Umbilical cord (tissue), 2 donors: ENCODE measurements at places on chromosomes 16 and 17.

GRCh38 chr16:73054498-73054812 lies 6.5 kb upstream of the ZFHX3 start:
- no peak for DNase-seq

GRCh38 chr16:51710905-51711563 lies 560.0 kb upstream of the SALL1 start:
- peak; percentile 42 for DNase-seq

DNA sequence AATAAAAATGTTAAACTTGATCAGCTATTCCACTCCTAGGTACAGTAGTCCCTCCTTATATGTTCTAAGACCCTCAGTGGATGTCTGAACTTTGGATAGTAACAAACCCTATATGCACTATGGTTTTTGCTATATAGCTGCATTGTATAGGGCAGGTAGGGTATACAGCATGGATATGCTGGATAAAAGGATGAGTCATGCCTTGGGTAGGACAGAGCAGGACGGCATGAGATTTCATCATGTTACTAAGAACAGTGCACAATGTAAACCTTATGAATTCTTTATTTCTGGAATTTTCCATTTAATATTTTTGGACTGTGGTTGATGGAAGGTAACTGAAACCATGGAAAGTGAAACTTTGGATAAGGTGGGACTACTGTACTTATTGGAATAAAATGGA lies 235.1 kb downstream of the CEP112 start:
- DNase-seq, result no peak

DNA sequence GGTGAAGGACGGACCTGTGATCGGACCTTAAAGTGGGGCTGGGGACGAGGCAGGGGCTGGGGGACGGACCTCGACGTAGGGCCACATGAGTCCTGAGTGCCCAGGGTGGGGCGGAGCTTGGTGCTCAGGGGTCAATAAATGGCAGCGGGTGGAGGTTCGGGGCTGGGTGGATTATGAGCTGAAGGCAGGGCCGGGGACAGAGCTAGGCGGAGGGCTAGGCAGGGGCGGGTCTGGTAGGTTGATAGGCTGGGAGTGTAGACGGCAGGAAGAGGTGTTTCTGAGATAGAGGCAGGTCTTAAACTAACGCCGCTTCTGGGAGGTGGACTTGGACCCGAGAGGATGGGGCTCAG lies 733 bp downstream of the CHRNB1 start:
- no peak for DNase-seq

DNA sequence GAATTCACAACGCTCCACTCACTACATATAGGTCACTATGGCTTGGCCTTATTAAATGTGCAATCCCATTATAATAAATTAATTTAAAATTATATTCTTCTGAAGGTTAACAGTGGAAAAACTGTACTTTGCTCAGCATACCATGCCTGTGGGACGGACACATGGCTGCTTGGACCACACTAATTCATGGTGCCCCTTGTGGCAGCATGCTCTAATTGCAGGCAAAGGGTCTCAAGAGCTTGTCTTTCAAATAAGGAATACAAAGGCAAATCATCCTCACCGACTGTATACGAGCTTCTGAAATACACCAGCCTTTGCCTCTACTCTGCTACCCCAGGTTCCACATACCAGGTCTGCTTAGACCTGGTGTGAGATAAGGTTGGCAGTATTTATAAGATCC lies 11.7 kb downstream of the SMPD3 start:
- no peak for DNase-seq

DNA sequence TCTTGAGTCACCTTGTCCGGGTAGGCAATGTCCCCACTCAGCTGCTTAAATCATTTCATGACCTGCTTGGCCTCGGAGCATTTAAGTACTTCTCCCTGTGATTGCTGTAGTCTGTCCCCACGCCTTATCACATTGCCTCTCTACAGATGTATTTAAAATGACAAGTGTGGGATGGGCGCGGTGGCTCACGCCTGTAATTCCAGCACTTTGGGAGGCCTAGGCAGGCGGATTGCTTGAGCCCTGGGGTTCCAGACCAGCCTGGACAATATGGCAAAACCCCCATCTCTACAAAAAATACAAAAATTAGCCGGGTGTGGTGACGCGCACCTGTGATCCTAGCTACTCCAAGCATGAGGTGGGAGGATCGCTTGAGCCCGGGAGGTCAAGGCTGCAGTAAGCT lies 1.3 kb upstream of the GJC1 start:
- DNase-seq, result no peak

DNA sequence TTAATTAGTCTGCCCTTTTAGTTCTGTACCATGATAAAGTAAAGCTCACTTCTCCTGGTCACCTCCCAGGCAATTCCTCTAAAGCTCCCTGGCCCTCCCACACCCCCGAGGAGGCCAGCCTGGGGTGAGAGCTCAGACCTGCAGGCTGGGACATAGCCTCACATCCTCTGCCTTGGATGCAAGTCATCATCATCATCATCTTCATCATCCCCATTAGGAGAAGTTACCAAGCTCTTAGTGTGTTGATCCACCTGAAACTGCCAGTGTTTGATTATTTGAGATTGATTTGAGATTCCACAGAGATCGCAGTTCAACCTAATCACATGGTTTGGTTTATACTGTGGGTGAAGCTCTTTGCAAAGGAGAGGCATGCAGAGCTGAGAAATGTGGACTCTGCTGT lies 197.5 kb downstream of the CYLD start:
- no peak for DNase-seq

- DNase-seq, result peak; percentile 13
Measured at GRCh38 chr17:56786989-56787482, 46.7 kb downstream of the C17orf67 start.

DNA sequence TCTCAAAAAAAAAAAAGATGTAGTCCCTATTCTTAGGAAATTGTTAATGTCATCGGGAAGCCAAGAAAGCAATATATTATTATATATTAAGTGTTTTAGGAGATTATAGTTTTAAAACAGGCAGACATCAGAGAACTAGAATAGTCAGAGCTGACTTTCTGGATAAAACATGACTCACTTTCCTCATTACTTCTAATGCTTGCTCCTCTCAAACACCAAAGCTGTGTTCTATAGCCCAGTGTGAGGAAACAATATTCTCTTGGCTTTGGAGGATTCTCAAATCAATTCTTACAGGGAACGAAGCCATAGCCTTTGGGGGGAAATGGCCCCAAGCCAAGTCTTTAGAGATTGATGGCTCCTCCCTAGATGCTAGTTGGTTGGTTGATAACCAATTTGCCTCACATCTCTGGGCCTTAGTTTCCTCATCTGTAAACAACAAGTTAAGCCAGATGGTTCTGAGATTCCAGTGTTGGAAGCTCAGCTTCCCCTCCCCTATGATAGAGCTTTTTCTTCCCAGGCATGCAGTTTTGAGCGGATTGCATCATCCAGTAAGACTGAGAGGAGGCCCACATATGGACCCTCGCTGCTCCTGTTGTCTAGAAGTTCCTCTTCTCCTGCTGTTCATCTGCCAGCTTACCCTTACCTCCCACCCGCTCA lies 12.4 kb downstream of the NMT1 start:
- peak; percentile 89 for DNase-seq

DNA sequence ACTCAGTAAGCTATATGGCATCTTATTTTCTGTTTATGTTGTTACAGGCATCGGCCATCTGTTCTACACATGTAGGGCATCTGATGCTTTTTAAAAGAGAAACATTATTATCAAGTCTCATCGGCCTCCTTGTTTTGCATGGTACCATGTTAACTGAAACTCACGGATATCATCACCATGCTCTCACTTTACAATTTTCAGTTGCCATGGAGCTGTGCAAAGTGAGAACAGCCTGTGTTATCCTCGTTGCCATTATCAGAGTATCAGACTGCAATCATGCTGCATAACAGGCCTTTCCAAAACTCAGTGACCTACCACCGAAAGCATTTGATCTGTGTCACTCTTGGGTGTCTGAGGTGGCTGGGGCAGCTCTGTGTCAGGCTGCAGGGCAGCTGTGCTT lies 110.3 kb downstream of the C17orf67 start:
- no peak for DNase-seq

DNA sequence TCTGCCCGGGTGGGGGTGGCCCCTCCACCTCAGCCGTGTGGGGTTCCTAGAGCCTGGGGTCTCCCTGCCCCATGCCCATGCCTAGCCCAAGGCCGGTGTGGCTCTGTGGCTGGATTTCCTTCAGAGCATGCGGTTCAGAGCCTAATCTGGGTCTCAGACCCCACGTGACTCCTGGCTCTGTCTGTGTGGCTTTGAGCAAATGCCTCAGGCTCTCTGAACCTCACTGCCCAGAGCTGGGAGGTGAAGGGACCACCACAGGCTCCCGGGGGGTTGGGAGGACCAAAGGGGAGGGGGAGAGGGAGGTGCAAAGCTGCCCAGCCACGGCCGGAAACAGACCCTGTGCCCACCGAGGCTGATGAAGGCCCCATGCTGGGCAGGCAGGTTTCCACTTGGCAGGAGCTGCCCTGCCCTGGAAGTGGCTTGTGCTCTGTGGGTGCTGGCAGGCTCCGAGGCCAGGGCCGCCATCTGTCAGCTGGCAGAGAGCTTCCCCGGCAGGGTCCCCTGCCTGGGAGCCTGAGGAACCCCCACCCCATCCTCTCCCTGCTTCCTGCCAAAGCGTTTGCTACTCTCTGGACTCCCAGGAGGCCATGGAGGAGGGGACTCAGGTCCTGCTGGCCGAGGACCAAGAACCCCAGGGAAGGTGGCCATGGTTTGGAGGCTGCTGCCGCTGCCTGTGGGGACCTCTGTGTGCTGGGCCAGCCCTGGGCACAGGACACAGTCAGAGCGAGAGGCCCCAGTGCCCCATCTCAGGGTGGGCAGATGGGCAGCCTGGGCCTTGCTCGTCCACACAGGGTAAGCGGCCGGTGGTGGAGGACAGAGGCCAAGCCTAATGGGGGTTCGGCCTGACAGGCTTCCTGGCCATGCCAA lies 4.0 kb downstream of the CDH15 start:
- no peak for DNase-seq

- no peak for DNase-seq
Measured at GRCh38 chr17:64005734-64006167, 7.6 kb downstream of the PRR29 start.

GRCh38 chr17:38600906-38601305 lies 4.8 kb downstream of the SRCIN1 start:
- DNase-seq, result no peak

DNA sequence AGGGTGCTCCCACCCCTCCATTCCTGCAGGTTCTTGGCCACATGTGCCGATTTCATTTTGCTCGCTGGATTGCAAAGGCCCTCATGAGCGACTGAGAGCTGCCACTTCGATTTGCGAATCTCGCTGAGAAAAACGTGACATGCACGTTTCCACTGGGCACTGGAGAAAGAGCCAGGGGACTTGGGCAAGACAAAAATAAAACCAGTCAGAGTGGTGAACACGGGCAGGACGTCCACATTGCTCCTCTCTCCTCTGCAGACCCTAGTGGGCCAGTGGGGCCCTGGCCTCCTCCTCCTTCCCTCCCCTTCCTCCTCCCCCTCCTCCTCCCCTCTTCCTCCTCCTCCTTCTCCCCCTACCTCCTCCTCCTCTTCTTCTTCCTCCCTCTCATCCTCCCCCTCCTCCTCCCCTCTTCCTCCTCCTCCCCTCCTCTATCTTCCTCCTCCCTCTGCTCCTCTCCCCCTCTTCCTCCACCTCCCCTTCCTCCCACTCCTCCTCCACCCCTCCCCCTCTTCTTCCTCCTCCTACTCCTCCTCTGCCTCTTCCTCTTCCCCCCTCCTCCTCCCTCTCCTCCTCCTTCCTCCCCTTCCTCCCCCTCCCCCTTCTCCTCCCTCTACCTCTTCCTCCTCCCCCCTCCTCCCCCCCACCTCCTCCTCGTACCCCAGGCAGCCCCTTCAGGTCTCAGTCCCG lies 28.1 kb upstream of the ENPP7 start:
- DNase-seq, result no peak

- no peak for DNase-seq
Measured at GRCh38 chr16:81516478-81517149, 72.0 kb downstream of the CMIP start.

DNA sequence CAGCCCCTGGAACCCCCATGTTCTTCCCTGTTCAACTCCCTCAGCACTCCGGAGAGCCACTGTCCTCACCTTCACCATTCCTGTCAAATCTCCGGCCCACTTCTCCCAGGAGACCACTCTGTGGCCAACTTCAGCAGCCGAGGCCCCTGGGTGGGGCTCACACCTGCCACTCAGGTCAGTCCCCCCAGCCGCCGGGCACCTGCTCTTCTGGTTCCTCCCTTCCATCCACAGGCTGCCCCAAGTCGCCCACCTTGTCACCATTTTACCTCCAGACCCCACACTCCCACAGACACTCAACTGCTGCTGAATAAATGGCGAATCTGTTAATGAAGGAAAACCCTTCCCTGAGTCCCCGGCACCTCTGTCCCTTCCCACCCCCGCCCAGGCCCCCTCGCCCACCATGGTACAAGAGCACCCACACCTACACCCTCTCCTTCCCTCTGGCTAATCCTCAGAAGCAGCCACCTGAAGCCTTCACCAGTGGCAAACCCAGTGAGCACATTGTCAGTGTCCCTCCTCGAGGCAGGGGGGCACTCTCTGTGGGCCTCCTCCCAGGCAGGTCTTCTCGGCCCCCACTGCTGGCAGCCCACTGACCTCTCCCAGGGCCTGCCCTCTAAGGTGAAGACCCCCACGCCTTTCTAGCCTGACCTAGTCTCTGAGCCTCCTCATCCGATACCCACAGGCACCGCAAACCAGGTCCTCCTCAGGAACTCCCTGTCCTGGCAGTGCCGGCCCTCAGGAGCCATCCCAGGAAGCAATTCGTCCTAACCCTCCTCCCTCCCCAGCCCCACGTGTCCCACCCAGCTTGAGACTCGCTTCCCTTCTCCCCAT lies 8.2 kb downstream of the CANT1 start:
- DNase-seq, result no peak

GRCh38 chr17:3773511-3773910 lies 27.5 kb downstream of the ITGAE start:
- peak; percentile 69 for DNase-seq

DNA sequence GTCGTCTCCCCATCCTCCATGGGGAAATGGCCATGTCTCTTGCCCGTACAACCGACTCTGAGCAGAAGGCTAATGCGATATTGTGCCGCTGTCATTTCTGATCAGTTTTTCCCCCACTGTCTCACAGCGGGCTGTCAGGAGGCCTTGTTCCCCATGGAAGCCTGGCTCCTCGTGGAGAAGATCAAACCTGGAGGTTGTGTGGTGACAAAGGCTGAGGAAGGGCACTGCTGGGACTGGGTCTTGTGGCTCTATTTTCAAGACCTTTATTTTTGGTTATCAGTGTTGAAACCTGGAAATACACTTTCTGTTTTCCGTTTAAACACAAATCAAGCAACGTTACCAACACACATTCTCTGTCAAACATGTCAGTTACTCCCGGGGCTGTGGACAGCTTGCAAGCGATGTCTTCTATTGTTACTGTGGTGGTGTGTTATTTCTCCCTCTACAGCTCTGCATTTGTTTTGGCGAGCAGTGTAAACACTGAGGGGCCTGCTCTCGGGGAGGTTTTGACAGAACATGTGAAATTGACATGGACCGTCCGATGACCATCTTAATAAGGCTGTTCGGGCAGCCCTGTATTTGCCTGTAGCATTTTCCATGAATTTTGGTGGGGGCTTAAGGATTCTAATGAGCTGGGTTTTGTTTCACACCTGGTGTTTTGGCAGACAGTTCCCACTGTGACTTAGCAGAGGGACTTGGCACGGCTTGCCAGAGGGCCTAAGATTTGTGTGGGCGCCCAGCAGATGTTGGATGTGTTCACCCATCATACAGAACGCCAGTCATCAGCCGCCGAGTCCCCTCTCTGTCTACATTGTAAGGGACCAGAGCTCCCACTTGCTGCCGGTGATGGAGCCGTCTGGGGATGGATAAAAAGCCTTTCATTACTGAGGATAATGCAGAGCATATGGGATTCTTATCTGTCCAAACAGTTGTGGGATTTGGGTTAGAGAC lies 12.5 kb downstream of the RBFOX1 start:
- peak; percentile 45 for DNase-seq
